ENCODE measurements at places on chromosomes 12 and 14. TPM values are rescaled to one million over a fixed set of nuclear protein-coding genes. Genes with fewer than 3 reads are reported as not detected.

Gene RERGL
- not detected for total RNA-seq

Gene KCNK10
- not detected for total RNA-seq

Gene BEST3
- not detected for total RNA-seq

Gene PRPH
- 0.50 TPM for total RNA-seq

Gene PDE3A
- 0.26 TPM for total RNA-seq

Gene KLRF1
- total RNA-seq, result not detected

Gene RERG
- 0.26 TPM for total RNA-seq

Gene MYRFL
- not detected for total RNA-seq

Gene SMOC1
- total RNA-seq, result not detected

Gene CBLN3
- total RNA-seq, result 5.3 TPM

Gene FGF6
- not detected for total RNA-seq

Data from fibroblast of lung (primary cell).